ENCODE measurements at places on chromosomes 16 and 17.

- DNase-seq = no peak
Measured at GRCh38 chr16:83682868-83683235, 124.9 kb upstream of the HSBP1 start.

DNA sequence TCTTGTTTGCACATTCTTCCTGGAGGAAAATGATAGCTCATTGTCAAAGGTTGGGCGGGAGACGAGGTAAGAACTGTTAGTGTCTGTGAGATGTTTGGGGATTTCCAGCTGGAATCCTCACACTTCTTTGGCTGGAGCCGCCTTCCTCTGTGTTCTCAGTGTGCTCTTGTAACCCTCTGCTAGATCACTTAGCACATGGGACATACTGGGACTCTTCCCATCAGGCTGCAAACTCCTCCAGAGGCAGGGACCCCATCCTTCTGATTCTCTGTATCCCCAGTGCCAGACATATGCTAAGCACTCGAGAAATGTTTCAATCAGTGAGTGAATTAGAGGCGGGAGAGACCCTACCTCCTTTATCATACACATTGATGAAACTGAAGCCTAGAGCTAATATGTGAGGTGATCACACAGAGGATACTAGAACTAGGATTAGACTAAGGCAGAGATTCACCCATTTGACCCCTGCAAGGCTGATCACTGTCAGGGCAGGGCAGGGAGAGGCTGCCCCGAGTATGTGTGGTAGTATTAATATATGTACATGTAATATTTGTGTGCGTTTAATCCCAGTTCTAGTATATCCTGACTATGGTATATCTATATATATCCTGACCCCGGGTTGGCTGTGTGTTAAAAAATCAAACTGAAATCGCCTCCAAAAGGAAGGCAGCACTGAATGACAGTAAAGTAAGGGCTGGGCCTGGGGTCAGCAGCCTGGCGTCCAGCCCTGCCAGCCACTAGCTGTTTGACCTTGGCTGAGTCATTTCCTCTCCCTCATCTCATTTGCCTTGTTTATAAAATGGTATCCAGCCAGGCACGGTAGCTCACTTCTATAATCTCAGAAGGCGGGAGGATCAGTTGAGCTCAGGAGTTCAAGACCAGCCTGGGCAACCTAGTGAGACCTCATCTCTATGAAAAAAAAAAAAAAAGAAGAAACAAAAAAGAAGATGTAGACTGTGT, 75.5 kb upstream of the TBX2 start:
- no peak for DNase-seq

DNA sequence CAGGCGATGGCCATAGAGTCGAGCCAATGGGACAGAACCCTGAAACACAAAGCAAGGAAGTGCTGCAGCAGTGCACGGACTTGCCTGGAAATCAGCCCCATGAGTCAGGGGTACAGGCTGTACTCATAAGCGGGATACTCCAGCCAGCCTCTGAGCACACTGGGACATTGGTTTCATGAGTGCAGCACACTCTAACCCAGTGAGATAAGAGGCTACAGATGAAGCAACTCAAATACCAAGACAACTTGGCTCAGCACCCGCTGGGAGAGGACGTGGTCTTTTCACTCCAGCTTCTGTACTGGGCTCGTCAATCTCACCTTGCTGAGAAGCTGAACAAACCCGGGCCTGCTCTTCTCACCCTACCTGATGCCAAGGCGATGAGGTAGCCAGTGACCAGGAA, 98.2 kb downstream of the AXIN2 start:
- no peak for DNase-seq

DNA sequence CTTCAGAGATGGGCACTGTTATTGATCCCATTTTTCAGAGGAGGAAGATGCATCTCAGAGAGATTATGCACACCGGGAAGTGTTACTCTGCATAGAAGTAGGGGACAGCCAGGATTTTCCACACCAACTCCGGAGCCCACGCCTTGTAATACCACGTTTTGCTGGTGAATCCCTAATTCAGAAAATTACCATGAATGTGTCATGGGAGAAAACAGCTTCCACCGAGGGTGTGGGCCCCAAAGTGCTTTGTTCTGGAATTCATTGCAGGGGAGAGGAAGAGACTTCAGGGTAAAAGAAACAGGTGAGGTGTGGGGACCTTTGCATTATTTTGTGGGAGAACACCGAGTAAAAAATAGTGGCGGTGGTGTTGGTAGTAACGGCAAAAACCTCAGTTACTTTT, 1051.4 kb upstream of the RBFOX1 start:
- DNase-seq = no peak

GRCh38 chr16:4057439-4057877, 58.8 kb downstream of the ADCY9 start:
- DNase-seq = no peak

GRCh38 chr16:5916711-5917191, 819.2 kb upstream of the EEF2KMT start:
- DNase-seq = no peak

- DNase-seq = no peak
Measured at GRCh38 chr17:64057701-64058263, 37.3 kb upstream of the ICAM2 start.

DNA sequence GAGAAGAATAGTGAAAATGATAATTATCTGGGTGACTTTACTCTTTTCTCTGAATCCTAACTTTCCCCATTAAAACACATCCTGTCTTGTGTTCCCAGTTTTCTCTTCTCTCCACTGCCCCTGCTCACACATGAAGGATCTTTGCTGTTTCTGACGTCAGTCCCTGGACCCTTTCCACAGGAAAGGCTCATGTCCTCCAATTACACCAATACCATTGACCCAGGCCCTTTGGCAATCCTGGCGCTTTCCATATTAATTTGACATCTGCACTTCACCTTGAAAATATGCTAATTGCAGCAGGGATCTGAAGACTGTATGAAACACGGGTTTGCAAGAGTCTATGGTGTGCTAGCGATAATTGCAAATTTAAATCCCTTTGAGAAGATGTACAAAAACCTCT, 170.2 kb upstream of the GOT2 start:
- no peak for DNase-seq

DNA sequence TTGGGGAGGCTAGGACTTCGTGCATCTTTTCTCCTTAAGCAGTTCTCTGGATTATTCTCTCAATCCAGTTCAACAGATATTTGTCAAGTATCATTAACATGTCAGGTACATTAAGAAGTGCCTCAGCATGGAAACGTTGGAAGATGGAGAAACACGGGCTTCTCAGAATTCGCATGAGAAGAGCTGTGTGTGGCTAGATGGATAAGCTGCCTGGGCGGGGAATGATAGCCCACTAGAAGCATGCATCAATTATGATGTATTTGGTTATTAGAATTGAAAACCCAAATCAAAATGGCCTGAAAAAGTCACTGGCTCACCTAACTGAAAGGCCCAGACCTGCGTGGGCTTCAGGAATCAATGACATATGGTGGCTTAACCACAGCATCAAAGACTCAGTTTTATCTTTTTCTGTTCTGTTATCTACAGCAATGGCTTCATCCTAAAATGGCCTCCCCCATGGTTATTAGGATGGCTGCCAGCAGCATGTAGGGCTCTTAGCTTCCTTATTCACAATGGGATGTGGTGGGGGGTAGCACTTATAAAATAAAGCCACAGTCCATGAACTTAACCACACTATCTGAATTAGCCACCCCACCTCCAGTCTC, 43.9 kb downstream of the MMD start:
- no peak for DNase-seq

DNA sequence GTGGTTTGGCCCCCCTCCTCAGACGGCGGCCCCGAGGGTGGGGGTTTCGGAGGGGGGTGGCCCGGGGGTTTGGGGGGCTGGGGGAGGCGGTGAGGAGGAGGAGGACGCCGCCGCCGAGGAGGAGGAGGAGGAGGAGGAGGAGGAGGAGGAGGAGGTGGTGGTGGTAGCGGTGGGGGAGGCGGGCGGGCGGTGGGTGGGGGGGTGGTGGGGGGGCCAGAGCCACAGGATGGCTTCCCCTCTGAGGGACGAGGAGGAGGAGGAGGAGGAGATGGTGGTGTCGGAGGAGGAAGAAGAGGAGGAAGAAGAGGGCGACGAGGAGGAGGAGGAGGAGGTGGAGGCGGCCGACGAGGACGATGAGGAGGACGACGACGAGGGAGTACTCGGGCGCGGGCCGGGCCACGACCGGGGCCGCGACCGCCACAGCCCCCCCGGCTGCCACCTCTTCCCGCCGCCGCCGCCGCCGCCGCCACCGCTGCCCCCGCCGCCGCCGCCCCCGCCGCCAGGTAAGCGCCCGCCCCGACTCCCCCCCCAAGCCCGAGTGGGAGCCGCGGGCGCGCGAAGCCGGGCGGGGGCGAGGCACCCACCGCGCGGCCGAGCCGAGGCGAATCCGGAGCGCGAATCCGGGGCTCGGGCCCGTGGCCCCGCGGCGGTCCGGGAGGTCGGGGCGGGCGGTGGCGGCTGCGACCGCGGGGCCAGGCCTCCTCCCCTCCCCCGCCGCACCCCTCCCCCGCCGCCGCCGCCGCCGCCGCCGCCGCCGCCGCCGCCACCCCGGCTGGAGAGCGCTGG, 3.8 kb upstream of the CHD3 start:
- DNase-seq = peak; percentile 33

DNA sequence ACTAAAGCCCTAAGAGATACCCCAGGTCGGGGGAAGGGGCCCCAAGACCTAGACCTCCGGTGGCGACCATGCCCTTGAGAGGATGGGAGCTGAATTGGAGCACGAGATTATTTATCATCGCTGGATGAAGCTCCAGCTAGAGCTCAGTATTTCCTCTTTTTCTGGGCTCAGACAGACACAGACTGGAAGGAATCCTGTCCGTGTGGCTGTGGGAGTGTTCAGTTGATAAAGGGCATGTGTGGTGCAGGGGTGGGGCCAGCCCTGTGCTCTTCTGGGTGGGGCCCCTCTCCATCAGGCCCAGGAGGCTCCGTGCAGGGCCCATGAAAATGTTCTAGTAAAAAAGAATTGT, 6.3 kb upstream of the CBX4 start:
- no peak for DNase-seq

All from stimulated activated CD8-positive, alpha-beta memory T cell treated with anti-CD3 and anti-CD28 coated beads, Interleukin-2, amount 100 ng/mL, for 1 hour (primary cell).